ENCODE measurements at places on chromosomes 3 and 15.

DNA sequence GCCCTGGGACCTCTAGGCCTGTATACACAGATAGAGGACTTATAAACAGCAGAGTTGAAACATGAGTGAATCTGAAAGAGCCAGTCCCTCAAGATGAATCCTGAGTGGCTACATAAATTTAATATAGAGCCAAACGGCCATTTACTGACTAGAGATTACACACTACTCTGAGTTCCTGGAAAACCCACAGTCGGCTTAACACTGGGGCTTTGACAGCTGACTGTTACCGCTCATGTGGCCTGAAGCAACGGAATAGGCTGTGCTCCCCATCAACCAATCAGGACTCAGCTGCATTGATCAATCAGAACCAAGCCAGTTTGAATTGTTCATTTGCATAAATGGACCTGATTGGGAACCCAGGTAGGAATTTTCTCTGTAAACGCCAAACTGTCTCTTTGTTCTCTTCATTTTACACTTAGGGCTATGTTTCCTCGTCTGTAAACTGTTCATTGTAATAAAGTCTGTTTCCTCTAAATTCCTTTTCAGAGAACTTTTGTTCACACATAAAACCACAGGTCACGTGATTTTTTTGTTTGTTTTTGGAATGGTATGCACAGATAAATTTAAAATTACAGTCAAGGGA lies 40.5 kb downstream of the CCNL1 start:
- peak; percentile 23 for DNase-seq

- DNase-seq: no peak
These were observed 84.1 kb downstream of the WNT7A start for GRCh38 chr3:13795816-13796215.

- no peak for DNase-seq
These were observed 74.2 kb upstream of the DPPA4 start for GRCh38 chr3:109411547-109411946.

DNA sequence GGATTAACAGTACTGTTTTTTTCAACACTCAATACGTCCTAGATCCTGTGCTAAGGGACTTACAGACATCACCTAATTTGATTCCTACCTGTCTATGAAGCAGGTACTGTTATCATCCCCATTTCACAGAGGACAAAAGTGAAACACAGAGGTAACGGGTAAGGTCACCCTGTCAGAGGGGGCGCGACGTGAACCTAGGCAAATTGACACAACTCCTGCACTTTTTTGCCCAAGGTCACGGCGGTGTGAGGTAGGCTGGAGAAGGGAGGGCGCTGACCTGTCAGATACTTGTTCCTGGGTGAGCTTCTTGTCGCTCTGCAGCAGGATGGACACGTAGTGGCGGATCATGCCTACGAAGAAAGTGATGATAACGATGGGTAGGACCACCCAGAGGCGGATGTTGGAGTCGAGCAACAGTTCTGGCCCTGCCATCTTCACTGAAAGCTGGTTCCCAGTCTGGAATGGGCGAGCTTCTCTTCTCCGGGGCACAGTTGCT lies 363 bp downstream of the EMC3 start:
- DNase-seq: no peak

- no peak for DNase-seq
These were observed 6.5 kb upstream of the TM4SF18 start for GRCh38 chr3:149339931-149340309.

- DNase-seq: no peak
These were observed 24.7 kb downstream of the GOLGA6L2 start for GRCh38 chr15:23422099-23422945.

GRCh38 chr3:141796889-141797781 lies 33.9 kb downstream of the GRK7 start:
- DNase-seq: peak; percentile 57

DNA sequence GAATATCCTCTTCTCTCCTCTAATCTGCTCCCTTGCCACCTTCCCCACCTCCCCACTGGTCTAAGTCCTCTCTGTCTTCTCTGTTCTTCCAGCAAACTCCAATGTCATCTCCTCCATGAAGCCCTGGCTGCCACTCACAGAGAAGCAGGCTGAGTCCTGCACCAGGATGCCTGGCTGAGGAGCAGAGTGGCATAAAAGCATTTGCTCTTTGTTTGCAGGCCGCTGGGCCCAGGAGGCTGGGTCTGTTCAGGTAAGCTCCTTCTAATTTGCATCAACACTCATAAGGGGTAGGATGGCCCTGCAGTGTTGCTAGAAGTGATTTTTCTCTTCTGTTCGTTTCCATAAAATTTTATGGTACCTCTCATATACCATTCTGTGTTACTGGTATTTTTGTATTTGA lies 43.2 kb upstream of the KLHL25 start:
- DNase-seq: no peak

DNA sequence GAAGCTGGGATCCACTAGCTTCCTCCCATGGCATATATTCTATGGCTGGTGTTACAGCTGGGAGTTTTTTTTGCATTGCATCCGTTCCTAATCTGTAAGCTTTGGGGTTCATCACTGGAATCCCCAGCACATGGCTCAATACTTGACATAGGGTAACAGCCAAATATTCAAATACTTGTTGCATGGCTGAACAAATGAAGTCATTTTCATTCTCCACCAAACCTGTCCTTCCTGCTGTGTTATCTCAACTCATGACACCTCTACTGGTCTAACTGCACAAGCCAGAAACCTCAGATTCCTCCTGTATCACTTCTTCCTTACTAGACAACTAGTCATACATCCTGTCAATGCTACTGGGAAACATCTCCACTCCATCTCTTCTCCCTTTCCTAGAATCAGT lies 43.4 kb downstream of the ST3GAL6 start:
- no peak for DNase-seq

- no peak for DNase-seq
These were observed 783.6 kb downstream of the PDCD6IP start for GRCh38 chr3:34582055-34582454.

GRCh38 chr15:74584779-74585178 lies 30.9 kb upstream of the CLK3 start:
- no peak for DNase-seq

GRCh38 chr15:49320351-49320750 lies 102.7 kb upstream of the FGF7 start:
- no peak for DNase-seq

DNA sequence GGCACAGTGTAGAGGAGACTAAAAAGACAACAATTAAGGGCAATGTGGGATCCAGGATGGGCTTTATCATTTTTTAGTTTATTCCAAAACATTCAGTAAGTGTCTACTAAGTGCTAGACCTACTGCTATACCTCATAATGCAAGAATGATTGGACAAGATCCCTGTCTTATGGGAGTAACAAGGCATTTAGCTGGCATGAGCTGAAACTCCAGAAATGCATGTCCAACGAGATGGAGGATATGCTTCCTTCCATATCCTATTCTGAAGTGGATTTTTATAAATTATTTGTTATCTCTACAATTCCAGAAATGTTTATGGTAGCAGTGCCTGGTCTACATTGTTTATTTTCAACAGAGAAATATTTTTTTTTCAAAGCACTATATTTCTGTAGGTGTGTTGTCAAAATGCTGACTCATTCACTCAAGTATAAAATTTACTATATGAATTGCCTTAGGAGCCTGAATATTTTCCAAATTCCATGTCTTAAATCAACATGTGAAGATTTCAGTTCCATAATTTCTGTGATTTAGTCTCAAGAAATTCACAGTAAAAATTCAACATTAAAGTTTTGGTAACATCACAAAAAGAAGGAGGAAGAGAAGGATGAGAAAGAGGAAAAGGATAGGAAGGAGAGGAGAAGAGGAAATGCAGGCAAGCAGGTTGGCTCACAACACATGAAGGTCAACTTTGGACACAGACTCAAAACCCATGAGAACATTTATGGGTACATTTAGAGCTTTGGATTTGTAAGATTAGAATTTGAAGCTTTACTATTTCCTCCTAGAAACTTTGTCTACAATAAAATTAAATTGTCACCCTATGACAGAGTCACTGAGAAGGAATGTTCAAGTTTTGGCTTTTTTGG lies 88.6 kb downstream of the P3H2 start:
- DNase-seq: no peak

GRCh38 chr3:44099566-44100297 lies 142.0 kb upstream of the TOPAZ1 start:
- DNase-seq: no peak

- DNase-seq: no peak
These were observed 10.7 kb downstream of the BMF start for GRCh38 chr15:40097968-40098476.

- no peak for DNase-seq
These were observed 22.8 kb upstream of the FGD5 start for GRCh38 chr3:14795996-14796395.

- DNase-seq: no peak
These were observed at the start of gene PLA1A for GRCh38 chr3:119597548-119598288. TSS of gene PLA1A (plus strand) at chr3:119597885. CDS start at chr3:119597914, 29 bp downstream.

DNA sequence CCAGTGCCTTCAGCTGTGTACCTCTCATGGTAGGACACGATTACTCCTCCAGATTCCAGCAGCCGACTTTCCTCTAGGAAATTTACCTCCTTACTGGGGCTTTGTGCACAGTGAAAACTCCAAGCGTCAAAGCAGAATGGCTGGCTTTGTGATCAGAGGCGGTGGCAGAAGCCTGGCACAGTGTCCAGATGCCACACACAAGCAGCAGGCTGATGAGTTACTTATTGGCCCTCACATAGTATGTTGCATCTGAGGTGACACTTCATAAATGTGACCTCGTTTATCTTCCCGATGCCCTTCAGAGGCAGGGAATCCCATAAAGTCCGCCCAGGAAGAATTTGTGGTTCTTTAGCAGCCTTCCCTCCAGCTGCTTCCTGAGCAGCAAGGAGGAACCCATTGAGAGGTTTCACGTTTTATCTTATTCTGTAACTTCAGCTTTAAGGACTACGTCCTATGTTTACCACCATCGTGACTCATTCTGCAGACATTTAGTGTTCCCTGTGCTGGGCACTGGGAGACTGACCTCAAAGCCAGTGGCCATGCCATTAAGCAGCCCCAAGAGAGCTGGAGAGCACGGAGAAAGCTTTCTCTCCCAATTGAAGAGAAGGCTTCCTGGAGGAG lies 107.1 kb upstream of the C15orf61 start:
- no peak for DNase-seq

- no peak for DNase-seq
These were observed 79.4 kb downstream of the GTPBP8 start for GRCh38 chr3:113070072-113070640.

DNA sequence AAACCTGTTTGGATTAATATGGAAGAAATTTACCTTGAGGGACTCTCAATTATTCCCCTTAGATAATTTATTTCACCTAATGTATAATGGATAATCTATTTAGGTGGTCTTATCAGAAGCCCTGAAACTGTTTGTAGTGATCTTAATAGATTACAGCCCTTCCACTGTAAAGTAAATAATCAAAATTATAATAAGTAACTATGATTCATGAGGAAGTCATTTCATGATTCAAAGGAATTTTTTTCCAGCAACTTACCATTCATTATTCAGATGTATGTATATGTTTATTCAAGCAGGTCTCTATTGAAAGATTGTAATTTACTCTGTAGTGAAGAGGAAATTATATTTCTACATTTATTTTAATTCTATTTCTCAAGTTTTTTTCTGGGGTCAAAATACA lies 250.6 kb upstream of the ROBO1 start:
- DNase-seq: no peak

DNA sequence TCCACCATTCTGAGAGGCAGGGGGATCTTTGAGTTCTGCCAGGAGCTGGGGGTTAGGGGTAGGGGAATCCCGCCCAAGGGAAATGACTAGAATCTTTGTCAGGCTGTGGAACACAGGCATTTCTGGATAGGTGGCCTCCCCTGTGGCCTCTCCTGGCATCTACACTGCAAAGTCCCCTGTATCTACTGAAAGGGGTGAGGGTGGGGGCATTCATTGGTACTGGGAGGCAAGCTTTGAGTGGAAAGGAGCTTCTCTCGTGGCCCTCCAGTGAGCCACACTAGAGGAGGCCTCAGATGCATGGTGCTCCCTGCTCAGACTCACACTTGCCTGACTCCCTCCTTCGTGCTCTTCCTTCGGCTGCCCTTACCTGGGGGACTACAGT lies 59.9 kb downstream of the CCNL1 start:
- no peak for DNase-seq

GRCh38 chr3:152309535-152310307 lies 41.0 kb downstream of the MBNL1 start:
- no peak for DNase-seq

DNA sequence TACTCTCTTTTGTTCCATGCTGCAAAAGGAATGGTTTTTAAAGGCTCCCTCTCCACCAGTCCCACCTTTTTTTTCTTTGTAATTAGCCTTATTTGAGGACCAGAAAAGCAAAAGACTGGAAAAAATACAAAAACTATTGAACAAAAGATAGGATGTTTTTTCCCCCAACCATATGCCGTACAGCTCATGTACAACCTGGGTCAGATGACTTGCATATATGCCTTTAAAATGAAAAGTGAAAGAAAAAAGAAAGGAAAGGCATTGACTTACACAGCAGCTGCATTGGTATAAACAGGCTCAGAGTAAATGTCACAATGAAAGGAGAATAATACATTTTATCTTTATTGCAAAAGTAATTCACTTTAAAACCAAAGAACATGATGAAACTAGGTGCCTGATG lies 69.5 kb upstream of the CMC1 start:
- no peak for DNase-seq

- no peak for DNase-seq
These were observed 4.4 kb downstream of the CLK3 start for GRCh38 chr15:74619916-74620635.

DNA sequence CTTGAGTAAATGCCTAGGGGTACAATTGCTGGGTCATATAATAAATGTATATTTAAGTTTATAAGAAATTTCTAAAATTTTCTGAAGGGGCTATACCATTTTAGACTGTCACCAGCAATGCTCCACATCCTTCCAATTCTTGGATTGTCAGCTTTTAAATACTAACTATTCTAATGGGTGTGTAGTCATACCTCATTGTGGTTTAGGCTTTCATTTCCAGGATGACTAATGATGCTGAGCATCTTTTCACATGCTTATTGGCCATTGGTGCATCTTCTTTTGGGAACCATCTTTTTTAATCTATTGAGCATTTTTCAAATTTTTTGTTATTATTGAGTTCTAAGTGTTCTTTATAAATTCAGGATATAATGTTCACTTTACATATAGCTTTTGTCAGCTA lies 52.5 kb upstream of the CORO2B start:
- no peak for DNase-seq

DNA sequence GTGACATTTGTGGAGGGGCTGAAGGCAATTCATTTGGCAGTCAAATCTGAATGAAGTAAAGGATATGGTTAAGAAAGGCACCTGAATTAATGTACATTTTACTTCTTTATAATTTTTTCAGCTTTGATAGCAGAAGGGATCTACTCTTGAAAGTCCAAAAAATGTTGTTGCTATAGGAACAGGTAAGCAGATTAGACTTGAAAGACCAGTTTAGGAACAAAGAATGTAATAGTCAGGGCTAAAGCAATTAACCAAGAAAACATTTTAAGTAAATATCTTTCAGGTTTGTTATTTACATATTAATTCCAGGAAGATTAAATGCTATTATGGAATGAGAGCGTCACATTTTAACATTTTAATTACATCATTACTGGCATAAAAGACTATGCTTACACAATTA lies 1.1 kb downstream of the ATP13A4 start:
- DNase-seq: no peak

DNA sequence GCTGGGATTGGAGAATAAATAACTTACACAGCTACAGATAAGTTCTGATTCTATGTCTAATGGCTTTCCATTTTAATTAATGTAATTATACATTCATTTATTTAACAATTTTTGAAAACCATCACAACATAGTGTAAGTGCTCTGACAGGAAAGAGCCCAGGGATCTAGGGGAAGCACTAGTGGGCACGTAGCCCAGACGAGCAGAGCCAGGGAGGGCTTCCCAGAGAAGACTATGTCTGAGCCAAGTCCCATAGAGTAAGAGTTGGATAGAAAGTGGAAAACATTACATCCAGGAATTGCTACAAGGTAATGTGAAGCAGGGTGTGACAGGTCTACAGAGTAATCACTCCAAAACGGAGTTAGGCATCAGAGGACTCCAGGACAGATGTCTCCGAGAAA lies 2.9 kb upstream of the HGD start:
- no peak for DNase-seq

Data from CD4-positive, alpha-beta T cell treated with Interleukin-17A for 4 hours (primary cell).